Caco-2 (cell line): ENCODE measurements at places on chromosomes 11 and 22. TPM values are rescaled to one million over a fixed set of nuclear protein-coding genes. Genes with fewer than 3 reads are reported as not detected.
A peak's percentile ranks its signal among the peaks of the same experiment; 100 is the strongest.

DNA sequence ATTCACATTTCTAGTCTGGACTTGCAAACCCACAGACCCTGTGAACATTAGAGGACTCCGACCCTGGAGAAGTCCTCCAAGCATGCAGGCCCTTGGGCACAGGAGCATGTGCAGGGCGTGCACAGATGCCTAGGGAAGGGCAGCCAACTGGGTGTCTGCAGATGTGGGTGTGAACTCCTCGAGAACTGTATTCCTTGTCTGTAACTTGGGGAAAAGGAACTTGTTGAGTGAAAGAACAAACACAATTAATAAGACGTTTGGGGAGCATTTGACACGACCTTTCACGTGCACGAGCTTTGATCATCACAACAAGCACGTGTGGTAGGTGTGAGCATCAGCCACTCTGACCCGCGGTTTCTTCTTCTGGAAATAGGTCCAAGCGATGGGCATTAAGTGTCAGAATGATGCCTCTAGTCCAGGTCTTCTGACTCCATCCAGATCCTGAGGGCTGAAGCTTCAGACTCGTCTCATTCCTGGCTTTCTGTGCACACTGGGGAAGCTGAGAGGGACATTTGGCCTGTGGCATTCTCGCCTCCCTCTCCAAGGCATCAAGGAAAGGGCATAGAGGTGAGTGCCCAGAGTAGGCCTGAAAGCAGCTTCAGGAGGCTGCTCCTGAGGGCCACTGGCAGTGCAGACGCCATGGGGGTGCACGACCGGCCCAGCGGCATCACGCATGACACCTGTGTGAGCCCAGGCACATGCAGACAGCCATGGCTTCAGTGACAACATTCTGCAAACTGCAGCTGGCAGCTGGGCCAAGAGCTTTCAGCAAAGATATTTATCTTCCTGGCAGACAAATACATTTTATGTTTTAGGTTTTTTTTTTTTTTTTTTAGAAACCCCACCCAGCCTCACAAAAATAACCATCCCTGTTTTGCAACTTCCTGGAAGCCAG lies 32.5 kb downstream of the ALX4 start:
- no peak for DNase-seq

DNA sequence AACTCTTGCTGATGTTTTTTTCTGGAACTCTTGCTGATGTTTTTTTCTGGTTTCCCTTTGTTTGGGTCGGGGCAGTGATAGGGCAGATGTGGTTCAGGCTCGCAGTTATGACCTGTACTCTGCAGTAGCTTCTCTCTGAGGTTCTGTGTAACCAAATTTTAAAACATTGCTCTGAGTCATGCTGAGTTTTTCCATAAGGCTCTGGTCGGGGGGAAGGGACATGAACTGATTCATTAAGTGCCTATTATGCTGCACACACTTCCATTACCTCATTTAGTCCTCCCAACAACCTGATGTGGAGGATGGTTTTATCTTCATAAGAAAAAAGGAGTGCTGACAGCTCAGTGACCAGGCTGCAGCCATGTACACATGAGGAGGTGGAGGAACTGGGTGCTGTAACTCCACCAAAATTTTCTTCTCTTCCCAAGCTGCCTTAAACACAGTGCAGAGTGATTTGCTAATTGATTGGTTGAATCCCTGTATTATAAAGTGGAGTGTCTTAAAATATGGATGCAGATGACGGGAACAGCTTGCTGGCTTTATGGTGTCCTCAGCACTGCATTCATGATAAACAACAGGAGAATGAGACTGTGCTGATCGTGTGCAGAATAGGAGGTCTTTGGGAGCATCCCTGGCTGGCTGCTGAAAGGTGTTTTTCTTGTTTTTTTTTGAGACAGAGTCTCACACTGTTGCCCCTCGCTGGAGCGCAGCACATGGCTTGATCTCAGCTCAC lies 19.1 kb downstream of the TNRC6B start:
- DNase-seq = no peak

DNA sequence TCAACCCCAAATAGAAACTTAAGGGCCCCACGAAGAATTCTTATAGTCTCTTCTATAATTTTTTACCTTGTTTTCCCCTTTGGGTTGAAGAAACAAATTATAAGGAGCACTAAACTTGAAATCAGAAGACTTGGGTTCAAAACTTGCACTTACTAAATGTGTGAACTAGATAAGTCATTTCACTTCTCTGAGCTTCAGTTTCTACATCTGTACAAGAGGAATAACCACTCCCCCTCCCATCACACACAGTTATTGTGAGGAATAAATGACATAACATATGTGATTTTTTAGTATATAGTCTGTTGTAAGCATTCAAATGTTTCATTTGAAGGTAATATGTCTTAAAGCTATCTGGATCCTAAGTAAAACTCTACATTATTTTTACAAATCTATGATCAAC lies 78.8 kb downstream of the LIF start:
- no peak for DNase-seq

GRCh38 chr22:49062155-49062801 lies 765.4 kb downstream of the BRD1 start:
- no peak for DNase-seq

DNA sequence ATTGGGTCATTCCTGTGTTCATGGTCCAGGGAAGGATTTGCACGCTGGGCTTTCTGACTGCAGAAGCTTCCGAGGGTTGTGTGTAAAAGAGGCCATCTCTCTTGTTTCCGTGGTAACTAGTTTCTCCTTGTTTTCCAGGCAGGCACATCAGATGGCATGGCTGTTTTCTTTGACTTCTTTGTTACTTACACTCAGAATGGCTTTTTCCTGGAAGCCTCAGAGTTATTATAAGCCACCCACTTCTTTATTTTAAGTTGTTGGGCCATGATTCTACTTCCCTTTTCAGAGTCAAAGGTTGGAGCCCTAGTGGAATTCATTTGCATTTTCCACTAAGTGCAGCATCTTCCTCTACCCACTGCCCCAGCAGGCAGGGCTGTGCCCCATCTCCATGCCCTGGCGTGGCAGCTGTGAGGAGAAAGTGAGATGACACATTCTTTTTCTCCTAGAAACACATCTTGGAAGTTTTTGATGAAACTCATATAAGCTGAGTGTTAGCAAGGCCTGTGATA lies 94.9 kb downstream of the PRR5L start:
- no peak for DNase-seq

- DNase-seq = no peak
These were observed 42.2 kb downstream of the TMEM123 start for GRCh38 chr11:102410382-102410784.

DNA sequence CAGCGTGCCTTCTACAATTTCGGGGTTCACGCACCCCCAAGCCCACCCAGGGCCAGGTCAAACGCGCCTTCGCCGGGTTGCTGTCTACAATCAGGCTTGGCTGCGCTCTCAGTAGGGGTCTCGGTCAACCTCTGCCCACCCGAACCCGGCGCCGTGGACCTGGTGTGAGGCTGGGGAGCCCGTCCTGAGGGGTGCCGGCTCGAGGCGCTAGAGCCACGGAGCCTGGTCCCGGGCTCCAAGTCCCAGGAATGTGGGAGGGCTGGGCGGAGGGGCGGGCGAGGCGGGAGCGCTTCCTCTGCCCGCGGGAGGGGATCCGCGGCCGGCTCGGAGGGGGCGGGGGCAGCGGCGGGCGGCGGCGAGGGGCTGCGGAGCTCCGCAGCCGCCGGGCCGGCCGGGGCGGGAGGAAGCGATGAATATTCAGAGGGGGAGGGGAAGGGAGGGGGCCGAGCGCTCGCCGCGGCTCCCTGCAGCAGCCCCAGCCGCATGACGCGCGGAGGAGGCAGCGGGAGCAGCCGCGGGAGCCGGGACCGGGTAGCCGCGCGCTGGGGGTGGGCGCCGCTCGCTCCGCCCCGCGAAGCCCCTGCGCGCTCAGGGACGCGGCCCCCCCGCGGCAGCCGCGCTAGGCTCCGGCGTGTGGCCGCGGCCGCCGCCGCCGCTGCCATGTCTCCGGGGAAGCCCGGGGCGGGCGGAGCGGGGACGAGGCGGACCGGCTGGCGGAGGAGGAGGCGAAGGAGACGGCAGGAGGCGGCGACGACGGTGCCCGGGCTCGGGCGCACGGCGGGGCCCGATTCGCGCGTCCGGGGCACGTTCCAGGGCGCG lies at the start of gene PTPRJ:
Gene PTPRJ, plus strand, starts transcription at position 472 of the 819 bp plus-strand sequence. CDS start 354 bp downstream, outside the sequence.
- DNase-seq = peak; percentile 68

GRCh38 chr11:62548545-62549335 lies 2.1 kb upstream of the AHNAK start:
- DNase-seq = peak; percentile 68

DNA sequence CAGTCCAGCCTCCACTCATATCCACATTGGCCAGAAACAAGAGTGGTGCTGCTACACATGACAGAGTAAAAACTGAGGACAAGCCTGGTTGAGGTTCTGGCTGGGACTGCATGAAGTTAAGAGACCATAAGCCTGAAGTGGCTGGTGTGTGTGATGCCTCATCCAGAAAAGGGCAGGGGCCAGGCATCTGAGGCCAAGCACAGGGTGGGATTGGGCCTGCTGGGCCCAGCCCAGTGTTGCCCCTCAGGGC lies 25.3 kb downstream of the ARVCF start:
- no peak for DNase-seq

- DNase-seq = no peak
These were observed 120.7 kb upstream of the TMEM45B start for GRCh38 chr11:129694966-129695365.

GRCh38 chr11:134478176-134478575 lies 66.1 kb upstream of the B3GAT1 start:
- no peak for DNase-seq

DNA sequence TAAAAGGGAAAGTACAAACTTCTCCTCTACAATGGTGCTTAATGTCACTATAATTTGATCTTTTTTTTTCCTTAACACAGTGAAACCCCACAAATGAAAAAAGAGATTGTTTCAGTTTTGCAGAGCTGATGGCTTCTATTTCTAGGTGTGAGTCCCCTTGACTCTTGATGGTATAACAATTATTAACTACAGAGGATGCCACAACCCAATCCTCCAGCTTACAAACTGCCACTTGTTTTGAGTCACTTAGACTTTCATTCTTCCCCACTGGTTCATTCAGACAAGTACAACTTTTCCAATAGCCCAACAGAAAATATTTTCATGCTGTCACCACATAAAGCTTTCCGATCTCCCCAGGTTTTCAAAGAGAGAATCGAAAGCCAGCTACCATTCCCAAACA lies 812.2 kb downstream of the LRRC4C start:
- DNase-seq = no peak

GRCh38 chr11:12106101-12106500 lies 4.3 kb upstream of the MICAL2 start:
- no peak for DNase-seq

DNA sequence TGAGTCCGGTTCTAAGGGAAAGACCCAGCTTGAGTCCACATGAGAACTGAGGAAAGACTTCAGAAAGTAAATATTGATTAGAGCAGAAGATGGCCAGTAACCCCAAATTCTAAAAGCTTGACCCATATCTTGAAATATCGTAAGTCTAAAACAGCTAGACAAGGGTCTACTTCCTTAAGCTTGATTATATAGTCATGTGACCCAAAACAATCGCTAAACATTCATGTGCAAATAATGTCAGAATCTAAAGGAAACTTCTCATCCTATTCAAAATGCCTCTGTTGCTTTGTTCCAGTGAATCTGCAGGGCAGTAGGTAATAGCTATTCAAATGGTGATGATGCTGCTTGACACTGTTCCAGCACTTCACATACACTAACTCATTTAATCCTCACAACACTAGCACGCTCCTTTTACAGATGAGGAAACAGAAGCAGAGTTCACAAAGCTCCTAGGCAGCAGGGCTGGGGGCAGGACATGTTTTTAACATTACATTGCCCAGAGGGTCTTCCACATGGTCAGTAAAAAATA lies 52.6 kb downstream of the TCF20 start:
- DNase-seq = no peak

GRCh38 chr11:120703358-120704152 lies 192.0 kb downstream of the GRIK4 start:
- peak; percentile 4 for DNase-seq

OR5P2 gene
- not detected in 2 replicates for total RNA-seq

C11orf42 gene
- not detected in 2 replicates for total RNA-seq

GVQW3 gene
- total RNA-seq = 13.0 and 15.8 TPM in 2 replicates

PSMA1 gene
- 189 and 194 TPM in 2 replicates for total RNA-seq

H19 gene
- total RNA-seq = 1.5 TPM in 2 replicates

DTX4 gene
- total RNA-seq = 85.6 and 96.7 TPM in 2 replicates

ADAMTS15 gene
- total RNA-seq = 0.12 and 0.20 TPM in 2 replicates

TRIM5 gene
- 21.9 and 25.2 TPM in 2 replicates for total RNA-seq

ANKK1 gene
- total RNA-seq = 0.11 and 0.16 TPM in 2 replicates

DDTL gene
- 4.1 and 6.2 TPM in 2 replicates for total RNA-seq

APLNR gene
- total RNA-seq = not detected in 2 replicates

SYT9 gene
- not detected in 2 replicates for total RNA-seq

FREY1 gene
- 1.2 and 1.3 TPM in 2 replicates for total RNA-seq

UBQLNL gene
- total RNA-seq = not detected in 2 replicates

HORMAD2 gene
- 2.4 and 3.1 TPM in 2 replicates for total RNA-seq

TMPRSS6 gene
- total RNA-seq = 1.5 and 1.6 TPM in 2 replicates

PPP1R14B gene
- 162 and 185 TPM in 2 replicates for total RNA-seq

CD3E gene
- total RNA-seq = 0.39 TPM in 1 of 2 replicates, not detected in the other
